ENCODE measurements at places on chromosomes 2 and 18. TPM values are rescaled to one million over a fixed set of nuclear protein-coding genes. Genes with fewer than 3 reads are reported as not detected.
A peak's percentile ranks its signal among the peaks of the same experiment; 100 is the strongest.

Gene AKAIN1
- total RNA-seq, result not detected

Gene STAT4
- 137 TPM for total RNA-seq

DNA sequence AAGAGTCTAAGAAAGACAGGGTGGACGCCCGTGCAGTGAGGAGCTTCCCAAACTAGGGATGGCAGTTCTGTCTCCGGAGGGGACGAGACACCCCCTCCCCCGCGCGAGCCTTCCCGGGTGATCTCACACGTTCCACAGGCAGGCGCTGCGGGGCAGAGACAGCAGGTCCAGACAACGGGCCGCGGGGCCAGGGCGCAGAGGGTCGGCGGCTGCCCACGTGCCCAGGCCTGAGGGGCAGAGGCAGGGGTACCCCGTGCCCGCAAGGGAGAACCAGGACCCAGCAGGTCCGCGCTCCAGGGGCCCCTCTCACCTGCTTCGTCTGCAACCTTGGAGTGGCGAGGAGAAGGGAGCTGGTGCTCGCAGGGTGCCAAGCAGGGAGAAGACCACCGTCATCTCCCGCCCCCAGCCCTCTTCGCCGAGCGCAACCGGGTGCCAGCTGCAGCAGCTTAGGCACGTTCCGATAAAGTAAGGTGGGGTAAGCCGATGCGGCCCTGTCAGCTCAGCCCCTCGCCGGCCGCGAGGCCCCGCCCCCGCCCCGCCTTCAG is at the start of gene GPR155:
TSS of gene GPR155 (minus strand) at position 467 of the 545 bp plus-strand sequence. CDS start 5,073 bp downstream, outside the sequence.
- no peak for DNase-seq
- peak within 1 kb of the TSS; percentile 96 for H3K27ac ChIP-seq
- peaks cover 72% of the 10 kb centered on the region for H3K4me1 ChIP-seq
- H3K27me3 ChIP-seq, result no peaks in the 10 kb centered on the region
- no peaks in the 10 kb centered on the region for H3K36me3 ChIP-seq
- H3K4me3 ChIP-seq, result peak within 1 kb of the TSS; percentile 100

- no peak for DNase-seq
- no peak overlapping the region for H3K27ac ChIP-seq
- H3K4me3 ChIP-seq, result no peak overlapping the region
Measured at GRCh38 chr2:60406192-60406591, 147.3 kb downstream of the BCL11A start.

GRCh38 chr2:99888617-99889016 is 253.8 kb downstream of the AFF3 start:
- peaks cover under 1% of the 10 kb centered on the region for H3K4me1 ChIP-seq
- no peak overlapping the region for H3K27ac ChIP-seq
- no peaks in the 10 kb centered on the region for H3K36me3 ChIP-seq
- H3K4me3 ChIP-seq, result no peak overlapping the region
- no peak for DNase-seq
- no peaks in the 10 kb centered on the region for H3K27me3 ChIP-seq

DNA sequence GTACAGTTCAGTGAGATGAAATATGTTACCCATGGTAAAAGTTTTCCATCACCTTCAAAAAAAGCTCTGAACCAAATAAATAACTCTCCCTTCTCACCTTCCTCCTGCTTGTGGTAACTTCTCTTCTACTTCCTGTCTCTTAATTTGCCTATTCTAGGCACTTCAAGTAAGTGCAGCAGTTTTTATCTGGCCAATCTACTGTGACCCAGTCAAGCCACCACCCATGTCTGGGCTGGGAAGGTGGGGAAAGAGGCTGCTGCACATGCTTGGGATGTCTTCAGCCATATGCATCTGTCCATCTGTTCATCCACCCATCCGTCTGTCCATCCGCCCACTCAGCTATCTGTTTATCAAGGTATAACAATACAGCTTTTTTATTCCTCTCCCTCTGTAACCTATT is 31.6 kb downstream of the ZNF532 start:
- H3K27me3 ChIP-seq, result peaks cover 5% of the 10 kb centered on the region
- H3K4me1 ChIP-seq, result peaks cover 17% of the 10 kb centered on the region
- H3K4me3 ChIP-seq, result no peak overlapping the region
- peaks cover 4% of the 10 kb centered on the region for H3K36me3 ChIP-seq

DNA sequence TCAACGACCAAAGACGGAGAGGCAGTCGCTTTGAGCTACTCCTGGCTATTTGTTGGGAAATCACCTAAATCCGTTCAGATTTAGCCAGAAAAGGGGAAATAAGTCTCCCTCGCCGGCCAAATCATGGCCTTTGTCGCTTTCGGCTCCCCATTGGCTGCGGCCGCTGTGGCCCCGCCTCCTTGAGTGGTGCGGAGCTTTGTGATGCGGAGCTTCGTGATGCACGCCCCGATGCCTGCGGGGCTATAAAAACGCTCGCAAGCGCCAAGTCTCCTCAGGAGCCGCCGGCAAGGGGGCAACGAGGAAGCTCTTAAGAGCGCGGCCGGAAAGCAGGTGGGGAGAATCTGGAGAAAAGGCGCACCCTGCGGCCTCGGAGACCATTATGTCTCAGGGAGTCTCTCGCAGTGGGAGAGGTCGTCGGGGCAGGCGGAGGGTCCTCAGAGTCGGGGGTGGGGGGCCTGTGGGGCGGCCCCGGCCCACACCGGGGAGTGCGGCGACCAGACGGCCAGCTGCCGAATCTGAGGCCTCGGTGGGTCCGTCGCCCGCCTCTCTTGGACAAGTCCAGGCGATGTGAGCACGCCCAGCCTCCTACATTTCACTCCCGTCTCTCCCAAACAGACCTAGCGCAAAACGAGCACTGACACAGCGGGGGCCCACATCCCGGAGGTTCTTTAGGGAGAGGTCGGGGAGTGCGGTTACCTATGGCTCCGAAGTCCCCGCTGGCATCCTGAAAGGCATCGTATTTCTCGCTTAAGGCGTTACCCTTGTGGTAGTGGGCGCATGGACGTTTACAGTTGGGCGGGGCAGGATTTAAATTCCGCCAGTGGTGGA is at the start of gene CABYR:
TSS of gene CABYR (plus strand) at position 274 of the 828 bp plus-strand sequence. CDS start 4,053 bp downstream, outside the sequence.
- peaks cover 9% of the 10 kb centered on the region for H3K36me3 ChIP-seq
- peaks cover 15% of the 10 kb centered on the region for H3K27me3 ChIP-seq
- H3K4me3 ChIP-seq, result peak within 1 kb of the TSS; percentile 89
- DNase-seq, result peak; percentile 69
- peaks cover 27% of the 10 kb centered on the region for H3K4me1 ChIP-seq

All from naive thymus-derived CD8-positive, alpha-beta T cell (primary cell).